M059J (cell line): ENCODE measurements at places on chromosomes 11 and 22. TPM values are rescaled to one million over a fixed set of nuclear protein-coding genes. Genes with fewer than 3 reads are reported as not detected.

DNA sequence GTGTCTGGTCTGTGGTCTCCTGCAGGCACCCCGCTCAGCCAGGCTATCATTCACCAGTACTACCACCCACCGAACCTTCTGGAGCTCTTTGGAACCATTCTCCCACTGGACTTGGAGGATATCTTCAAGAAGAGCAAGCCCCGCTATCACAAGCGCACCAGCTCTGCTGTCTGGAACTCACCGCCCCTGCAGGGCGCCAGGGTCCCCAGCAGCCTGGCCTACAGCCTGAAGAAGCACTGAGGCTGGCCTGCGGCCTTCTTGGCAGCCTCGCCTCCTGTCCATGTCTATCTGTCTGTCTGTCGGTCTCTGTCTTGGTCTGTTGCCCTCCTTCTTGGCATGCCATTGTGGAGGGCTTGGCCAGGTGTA, 27.9 kb downstream of the INCENP start:
- no peak for DNase-seq

The MS4A12 gene
- 0.27 TPM in 1 of 2 replicates, not detected in the other for total RNA-seq

The CHRNA10 gene
- total RNA-seq = 0.86 and 0.94 TPM in 2 replicates

GRCh38 chr22:23516304-23516703, 63.8 kb downstream of the IGLL1 start:
- no peak for DNase-seq

The DENND5A gene
- 62.5 and 71.1 TPM in 2 replicates for total RNA-seq

The SART1 gene
- 60.3 and 102 TPM in 2 replicates for total RNA-seq
